Thoracic aorta (tissue), 2 donors: ENCODE measurements at places on chromosomes 16 and 17. TPM values are rescaled to one million over a fixed set of nuclear protein-coding genes. Genes with fewer than 3 reads are reported as not detected.

The IKZF3 gene
- total RNA-seq, result 4.8 TPM

The C17orf107 gene
- 5.6 TPM for total RNA-seq

The GPR179 gene
- not detected for total RNA-seq

The TPSD1 gene
- not detected for total RNA-seq

The KCNJ2 gene
- total RNA-seq, result 2.0 TPM

The RTN4RL1 gene
- 8.0 TPM for total RNA-seq

The DYNLL2 gene
- total RNA-seq, result 28.5 TPM

The AIPL1 gene
- total RNA-seq, result not detected

DNA sequence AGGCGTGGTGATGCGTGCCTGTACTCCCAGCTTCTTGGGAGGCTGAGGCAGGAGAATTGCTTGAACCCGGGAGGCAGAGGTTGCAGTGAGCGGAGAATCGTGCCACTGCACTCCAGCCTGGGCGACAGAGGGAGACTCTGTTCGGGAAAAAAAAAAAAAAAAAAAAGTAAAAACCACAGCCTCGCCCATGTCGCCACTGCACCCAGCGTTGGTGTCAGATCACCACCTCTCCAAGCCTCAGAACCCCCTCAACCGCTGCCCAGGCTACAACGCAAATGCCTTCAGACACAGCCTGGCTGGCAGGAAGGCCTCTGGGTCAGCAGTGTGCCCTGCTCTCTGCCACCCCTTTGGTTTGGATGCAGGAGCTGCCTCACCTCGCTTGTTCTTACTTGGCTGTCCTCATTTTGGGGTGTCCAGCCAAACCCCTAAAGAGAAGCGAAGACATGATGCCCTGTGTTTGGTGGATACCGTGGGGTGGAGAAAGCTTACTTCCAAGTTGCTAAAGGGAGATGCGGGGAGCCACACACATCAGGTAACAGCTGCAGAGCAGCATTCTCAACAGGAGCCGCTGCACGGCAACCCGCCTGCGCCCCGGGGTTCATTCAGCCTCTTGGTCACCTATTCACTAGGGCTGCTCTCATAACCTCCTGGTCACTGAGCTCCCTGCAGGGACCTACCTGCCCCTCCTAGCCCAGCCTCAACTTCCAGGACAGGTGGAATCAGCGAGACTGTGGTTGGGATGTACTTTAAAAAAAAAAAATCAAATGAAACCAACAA lies 13.0 kb upstream of the CYTH1 start:
- DNase-seq, result no peak

DNA sequence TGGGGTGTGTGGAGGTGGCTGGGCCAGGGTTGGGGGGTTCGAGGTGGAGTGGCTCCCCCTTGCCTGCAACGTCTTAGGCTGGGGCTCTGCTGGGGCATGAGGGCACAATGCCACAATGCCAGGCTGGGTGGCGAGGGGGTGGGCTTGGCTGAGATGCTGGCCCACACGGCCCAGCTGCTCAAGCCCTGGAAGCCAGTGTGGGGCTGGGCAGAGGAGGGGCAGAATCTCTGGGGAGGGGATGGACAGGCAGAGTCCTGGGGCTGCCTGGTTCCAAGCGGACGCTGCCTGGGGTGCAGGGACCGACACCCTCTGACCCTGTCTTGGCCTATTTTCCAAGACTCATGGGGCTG lies 37.5 kb upstream of the SSTR5 start:
- no peak for DNase-seq

DNA sequence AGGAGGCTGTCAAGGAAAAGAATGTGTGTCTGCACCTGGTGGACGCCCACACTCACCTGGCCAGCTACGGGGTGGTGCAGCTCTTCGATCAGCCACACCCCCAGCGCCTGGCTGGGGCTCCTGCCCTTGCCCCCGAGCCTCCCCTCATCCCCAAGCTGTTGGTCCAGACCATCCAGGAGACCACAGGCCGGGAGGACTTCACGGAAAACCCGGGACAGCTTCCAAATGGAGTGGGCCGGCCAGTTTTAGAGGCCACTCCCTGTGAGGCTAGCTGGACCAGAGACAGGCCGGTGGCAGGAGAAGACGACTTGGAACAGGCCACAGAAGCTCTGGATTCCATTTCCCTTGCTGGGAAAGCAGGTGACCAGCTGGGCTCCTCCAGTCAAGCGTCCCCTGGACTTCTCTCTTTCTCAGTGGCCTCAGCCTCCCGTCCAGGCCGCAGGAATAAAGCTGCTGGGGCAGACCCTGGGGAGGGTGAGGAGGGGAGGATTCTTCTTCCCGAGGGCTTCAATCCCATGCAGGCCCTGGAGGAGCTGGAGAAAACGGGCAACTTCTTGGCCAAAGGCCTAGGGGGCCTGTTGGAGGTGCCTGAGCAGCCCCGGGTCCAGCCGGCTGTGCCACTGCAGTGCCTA lies 2.2 kb downstream of the WDR81 start:
- DNase-seq, result no peak

GRCh38 chr16:81599034-81599744 lies 154.6 kb downstream of the CMIP start:
- DNase-seq, result no peak

DNA sequence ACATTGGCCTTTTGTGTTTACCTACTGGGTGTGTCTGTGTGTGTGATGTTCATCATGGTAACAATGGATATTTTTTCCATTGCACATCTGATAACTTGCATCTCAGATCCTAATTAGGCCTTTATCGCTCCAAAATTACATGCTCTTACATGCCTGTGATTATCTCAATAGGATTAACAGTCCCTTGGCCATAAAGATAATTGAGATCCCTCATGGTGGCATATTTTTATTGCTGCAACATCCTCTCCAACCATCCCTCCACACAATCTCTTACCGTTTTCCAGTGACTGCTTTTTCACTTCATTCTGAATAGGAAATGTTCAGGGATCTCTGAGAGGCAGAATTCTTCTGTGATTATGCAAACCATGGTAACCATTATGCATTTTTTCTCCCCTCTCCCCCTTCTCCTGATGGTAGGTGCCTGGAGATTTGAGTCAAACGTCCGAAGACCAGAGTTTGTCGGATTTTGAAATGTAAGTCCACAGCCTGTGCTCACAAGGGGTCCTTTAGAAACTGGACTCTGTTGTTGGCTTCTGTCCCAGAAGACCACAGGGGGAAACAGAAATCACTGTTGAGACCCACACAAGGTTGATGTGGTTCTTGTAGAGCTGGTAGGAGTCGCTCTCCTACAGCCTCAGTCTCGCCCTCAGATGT lies 405.5 kb downstream of the CPPED1 start:
- DNase-seq, result no peak

DNA sequence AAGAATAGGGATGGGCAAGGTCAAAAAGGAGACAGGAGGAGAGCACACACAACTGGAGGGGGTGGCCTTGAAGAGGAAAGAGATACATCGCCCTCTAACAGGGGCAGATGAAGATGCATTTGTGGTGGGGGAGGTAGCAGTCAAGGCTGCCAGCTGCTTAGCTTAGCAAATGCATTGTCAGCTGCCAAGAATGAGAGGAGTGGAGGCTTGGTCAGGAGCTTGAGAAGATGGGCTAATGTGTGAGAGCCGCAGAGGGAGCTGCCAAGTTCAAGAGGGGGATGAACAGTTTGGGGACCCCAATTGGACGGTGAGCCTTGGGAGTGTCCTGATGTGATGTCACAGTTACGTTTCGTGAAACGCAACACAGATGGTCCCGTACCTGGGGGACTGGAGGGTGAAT lies 28.9 kb upstream of the GNA13 start:
- DNase-seq, result no peak

DNA sequence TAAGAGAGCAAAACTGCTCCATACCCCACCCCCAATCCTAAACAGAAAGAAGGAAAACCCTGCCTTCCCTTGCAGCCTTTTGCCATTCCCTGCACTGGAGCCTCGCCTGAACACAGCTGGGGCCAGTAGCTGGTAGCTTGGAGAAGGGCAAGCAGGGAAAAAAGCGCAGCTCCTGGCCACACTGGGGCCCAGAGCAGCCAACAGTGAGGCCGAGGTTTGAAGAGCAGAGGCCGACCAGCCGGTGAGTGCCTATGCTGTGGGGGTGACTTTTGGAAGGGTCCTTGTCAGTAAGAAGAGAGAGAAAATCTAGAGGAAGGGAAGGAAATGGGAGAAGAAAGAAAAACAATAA lies 3.2 kb upstream of the HOXB9 start:
- no peak for DNase-seq

GRCh38 chr17:28705728-28706334 lies 5.9 kb downstream of the PROCA1 start:
- DNase-seq, result no peak

GRCh38 chr16:25914357-25914962 lies 222.7 kb downstream of the HS3ST4 start:
- DNase-seq, result no peak

GRCh38 chr16:24829153-24829552 lies 16.6 kb upstream of the SLC5A11 start:
- DNase-seq, result no peak

GRCh38 chr17:74807925-74808324 lies 31.8 kb upstream of the NAT9 start:
- no peak for DNase-seq

GRCh38 chr17:66949501-66949900 lies 15.0 kb upstream of the CACNG4 start:
- DNase-seq, result no peak

DNA sequence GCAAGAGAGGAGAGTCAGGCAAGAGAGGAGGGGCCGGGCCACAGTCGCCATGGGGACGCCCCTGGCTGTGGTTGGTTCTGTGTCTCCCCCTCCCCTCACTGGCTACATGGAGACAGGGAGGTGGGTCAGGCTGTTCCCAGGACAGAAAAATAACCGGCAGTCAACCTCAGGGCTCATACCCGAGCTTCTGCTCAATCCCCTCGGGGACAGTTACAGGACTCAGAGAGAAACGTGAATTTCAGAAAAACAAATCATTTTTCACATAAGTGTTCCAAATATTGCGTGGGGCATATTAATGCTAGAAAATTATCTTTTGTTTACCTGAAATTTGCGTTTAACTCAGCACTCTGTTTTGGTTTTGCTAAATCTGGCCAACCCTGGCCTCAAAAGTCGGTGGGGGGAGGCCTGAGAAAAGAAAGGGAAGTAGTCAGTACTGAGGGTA lies 22.2 kb upstream of the CPSF4L start:
- no peak for DNase-seq

DNA sequence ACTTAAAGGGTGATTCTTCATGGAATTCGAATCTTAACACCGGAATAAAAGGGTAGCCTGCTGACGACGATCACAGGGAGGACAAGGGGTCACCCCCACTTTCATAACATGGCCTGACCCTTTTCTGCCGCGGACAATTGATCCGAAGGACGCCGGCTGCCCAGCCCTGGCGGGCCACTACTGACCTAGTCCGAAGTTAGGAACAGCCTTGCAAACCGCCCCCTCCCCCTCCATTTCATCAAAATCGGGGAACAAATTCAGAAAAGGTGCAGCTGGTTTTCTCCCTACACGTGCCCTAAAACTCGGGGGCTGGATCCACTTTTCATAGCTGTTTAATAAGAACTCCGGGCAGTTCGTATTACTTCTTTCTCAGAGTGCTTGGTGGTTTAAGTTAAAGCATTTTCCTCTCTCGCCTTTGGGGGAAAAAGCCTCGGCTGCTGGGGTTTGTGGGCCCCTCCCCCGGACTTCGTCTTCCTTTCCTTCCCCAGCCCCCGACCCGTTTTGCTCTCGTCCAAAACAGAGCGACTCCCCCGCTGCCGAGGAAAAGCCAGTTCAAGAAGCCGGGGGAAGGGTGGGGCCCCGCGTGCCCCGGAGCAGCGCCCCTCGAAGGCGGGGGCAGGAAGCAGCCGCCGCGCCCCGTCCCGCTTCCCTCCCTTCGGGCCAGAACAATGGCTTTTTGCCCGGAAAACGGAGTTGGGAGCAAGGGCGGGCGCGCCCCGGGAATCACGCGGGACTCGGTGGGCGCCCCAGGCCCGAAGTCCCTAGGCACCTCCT lies 641 bp upstream of the CBX2 start:
- DNase-seq, result no peak

GRCh38 chr17:29283961-29284360 lies 10.0 kb downstream of the NUFIP2 start:
- DNase-seq, result no peak

GRCh38 chr17:69864462-69864861 lies 210.6 kb upstream of the KCNJ16 start:
- no peak for DNase-seq

- DNase-seq, result no peak
These were observed 17.8 kb downstream of the STX8 start for GRCh38 chr17:9557857-9558256.

DNA sequence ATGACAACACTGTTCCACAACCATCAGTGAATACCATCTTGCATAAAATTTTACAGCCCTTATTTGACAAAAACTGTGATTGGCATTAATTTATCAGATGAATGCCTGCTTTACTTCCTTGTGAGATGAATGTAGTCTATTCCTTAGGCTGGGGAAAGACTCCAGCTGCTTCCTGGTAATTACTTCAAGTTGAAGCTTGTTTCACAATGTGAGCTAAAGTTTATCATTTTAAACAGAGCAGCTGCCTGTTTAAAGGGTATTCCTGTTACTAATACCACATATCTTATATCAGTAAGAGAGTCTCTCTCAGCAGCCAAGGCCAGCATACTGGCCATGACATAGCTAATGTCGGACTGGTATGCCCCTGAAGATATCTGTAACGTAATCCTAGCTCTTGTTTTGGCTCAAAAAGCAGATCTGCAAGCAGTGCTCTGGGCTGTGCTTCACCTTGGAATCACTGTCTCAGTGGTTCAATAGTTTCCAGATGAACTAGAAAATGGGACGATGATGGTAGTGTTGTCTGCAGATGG lies 13.2 kb upstream of the ARL2BP start:
- DNase-seq, result no peak

- no peak for DNase-seq
These were observed 20.9 kb downstream of the ZFHX3 start for GRCh38 chr16:73026754-73027684.

- no peak for DNase-seq
These were observed 34.6 kb downstream of the DCUN1D3 start for GRCh38 chr16:20865420-20866131.

- no peak for DNase-seq
These were observed 22.2 kb downstream of the ITPRIPL2 start for GRCh38 chr16:19135896-19136438.

DNA sequence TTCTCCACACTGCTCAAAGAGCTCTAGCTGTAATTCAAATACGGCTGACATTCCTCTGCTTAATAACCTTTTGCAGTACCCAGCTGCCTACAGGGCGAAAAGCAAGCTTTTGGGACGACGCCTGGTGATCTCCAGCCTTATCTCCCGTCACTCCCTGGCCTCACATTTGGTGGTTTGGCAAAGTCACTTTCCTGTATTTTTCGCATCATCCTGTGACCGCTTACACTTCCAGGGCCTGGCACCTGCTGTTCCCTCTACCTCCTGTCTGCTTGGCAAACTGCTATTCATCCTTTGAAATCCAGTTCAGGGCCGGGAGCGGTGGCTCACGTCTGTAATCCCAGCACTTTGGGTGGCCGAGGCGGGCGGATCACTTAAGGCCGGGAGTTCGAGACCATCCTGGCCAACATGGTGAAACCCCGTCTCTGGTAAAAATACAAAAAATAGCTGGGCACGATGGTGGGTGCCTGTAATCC lies 2.7 kb upstream of the BHLHA9 start:
- peak; percentile 11 for DNase-seq

GRCh38 chr16:81618661-81619060 lies 160.4 kb upstream of the PLCG2 start:
- no peak for DNase-seq
